ENCODE measurements at places on chromosomes 4 and X.

GRCh38 chr4:37663552-37663951 is 22.6 kb downstream of the RELL1 start:
- DNase-seq: no peak

DNA sequence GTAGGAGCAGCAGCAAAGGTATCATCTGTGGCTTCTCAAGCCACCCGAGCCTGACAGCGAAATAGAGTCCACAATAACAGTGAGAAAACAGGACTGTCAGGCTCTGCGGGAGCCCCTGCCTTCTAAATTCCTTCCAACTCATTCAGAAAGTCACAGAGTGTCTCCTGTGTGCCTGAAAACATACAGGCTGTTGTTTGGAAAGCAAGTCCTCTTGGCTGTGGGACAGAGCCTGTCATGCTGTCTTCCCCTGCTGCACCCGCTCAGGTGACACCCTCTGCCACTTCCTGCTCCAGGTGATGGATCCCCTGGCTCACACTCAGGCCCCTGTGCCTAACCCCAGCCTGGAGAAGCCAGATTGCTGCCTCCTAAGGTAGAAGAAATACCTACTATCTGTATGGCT is 152.3 kb downstream of the RAB28 start:
- no peak for DNase-seq

GRCh38 chr4:119623025-119623424 is 5.6 kb downstream of the PDE5A start:
- no peak for DNase-seq

DNA sequence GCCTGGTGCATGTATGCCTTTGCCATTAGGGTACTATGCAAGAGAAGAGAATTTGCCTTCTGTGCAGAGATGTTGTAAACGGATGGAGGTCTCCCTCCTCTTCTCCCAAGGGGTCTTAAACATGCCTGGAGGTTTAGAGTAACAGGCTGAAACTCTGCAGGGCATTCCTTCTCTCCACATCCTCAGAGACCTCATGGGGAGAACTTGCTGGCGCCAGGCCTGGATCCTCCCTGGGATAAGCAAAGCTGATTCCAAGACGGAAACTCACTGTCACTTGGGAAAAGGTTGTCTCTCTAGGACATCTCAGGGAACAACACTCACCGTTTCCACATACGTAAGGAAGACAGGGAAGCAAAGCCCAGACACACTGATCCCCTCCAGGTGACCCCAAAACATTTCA is 76.9 kb upstream of the GPM6B start:
- no peak for DNase-seq

DNA sequence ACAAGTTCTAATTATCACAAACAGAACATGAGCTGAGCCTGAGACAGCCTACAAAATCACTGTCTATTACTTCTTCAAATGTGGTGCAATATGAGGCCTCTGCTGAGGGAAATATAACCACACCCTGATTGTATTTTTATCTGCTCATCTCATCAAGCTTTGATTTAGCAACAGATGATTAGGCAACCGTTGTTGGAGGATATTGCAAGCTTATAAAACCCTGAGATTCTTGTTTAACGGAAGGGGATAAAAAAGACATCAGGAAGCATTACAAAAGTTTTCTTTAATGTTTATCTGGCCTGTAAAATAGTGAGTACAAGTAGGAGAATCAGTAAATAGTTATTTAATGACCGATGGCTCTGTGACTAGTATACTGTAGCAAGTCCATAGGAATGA is 108.5 kb downstream of the ZNF330 start:
- no peak for DNase-seq

DNA sequence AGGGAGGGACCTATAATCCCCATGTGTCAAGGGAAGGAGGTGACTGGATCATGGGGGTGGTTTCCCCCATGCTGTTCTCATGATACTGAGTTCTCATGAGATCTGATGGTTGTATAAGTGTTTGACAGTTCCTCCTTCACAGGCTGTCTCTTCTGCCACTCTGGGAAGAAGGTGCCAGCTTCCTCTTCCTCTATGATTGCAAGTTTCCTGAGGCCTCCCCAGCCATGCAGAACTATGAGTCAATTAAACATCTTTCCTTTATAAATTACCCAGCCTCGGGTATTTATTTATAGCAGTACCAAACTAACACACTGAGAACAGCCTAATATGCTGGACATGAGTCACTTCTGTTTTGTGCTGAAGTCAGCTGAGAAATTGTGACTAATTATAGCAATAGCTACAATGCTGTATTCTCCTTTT is 656.9 kb upstream of the CPEB2 start:
- DNase-seq: no peak

GRCh38 chr4:162715401-162715800 is 451.3 kb downstream of the NAF1 start:
- DNase-seq: no peak

DNA sequence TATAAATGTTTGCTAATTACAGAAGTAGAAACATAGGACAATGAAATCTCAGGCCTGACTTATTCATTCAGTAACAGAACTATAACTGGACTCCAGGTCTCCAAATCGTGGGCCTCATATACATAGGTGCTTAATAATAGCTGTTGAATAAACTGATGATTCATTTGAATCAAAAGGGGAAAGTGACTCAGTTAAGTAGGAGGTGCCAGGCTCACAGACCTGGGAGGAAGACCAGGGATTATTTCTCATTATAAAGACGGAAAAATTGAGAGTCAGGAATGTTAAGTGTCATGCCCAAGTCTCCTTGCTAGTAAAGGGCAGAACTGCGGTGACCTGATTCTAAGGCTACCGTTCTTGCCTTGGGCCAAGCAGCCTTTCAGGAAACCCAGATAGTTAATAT is 131.5 kb downstream of the HS3ST1 start:
- no peak for DNase-seq

GRCh38 chrX:12383196-12383595 is 244.9 kb downstream of the FRMPD4 start:
- no peak for DNase-seq

DNA sequence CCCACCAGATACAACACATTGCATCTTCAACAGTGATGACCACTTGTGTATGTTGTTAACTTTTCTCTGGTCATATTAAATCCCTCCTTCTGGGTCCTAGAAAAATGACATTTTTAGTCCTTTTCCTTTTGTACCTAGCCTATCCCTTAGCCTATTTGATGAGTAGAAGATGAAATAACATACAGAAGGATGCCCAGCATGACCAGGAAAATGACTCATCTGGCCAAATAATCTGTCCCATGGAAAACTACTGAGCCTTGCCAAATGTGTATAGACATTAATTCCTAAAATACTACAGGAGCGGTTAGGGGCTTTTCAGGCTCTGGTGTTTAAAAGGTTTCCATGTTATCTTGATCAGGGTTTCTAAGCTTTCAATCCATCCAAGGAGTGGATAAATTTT is 129.0 kb upstream of the KCNIP4 start:
- no peak for DNase-seq

DNA sequence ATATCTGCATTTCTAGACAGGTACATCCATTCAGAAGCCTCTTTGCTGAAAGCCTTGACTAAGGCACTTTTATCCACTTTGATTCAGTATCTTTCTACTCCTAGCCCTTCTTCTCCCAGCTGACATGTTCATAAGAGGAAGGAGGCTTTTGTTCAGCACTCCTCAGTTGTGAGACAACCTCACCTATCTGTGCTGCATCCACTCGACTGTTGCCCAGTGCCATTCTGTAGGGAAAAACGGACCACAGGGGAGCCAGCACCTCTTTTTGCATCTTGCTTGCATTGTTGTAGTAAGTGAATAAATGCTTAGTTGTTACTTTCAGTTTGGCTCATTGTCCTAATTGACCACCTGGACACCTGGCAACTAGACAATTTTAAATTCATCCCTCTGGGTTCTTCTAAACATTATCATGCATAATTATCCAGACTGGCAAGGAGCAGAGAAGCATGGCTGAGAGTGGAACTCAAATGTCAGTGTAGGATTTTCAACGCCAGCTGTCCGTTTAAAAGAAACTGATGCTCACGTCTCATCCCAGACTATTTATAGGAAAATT is 83.8 kb upstream of the BOD1L1 start:
- DNase-seq: no peak

GRCh38 chr4:132592340-132592739 is 556.8 kb upstream of the PCDH10 start:
- no peak for DNase-seq

- DNase-seq: no peak
Observed at GRCh38 chr4:41660352-41660751, 88.2 kb downstream of the PHOX2B start.

GRCh38 chr4:14783011-14783877 is 219.0 kb upstream of the CPEB2 start:
- no peak for DNase-seq

GRCh38 chr4:120070196-120070595 is 3.5 kb upstream of the MAD2L1 start:
- DNase-seq: no peak

- DNase-seq: no peak
Observed at GRCh38 chrX:129346574-129346973, 176.7 kb downstream of the SMARCA1 start.

DNA sequence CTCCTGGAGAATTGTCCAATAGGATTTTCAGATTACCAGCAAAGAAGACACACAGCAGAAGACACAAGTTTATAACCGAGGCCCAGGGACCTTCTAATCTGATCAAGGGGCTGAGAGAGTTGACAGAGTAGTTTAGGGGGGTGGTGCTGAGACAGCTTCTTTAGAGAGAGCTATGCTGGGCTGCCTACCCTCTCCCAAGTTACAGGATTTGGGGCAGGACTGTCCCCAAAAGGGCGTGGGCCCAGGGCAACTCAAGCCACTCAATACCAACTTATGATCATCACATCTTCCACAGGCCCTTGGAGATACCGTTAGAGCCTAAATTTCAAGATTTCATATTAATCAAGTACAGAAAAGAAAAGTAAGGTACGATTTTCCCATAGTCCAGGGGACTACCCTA is 43.0 kb downstream of the PDHA1 start:
- DNase-seq: no peak

DNA sequence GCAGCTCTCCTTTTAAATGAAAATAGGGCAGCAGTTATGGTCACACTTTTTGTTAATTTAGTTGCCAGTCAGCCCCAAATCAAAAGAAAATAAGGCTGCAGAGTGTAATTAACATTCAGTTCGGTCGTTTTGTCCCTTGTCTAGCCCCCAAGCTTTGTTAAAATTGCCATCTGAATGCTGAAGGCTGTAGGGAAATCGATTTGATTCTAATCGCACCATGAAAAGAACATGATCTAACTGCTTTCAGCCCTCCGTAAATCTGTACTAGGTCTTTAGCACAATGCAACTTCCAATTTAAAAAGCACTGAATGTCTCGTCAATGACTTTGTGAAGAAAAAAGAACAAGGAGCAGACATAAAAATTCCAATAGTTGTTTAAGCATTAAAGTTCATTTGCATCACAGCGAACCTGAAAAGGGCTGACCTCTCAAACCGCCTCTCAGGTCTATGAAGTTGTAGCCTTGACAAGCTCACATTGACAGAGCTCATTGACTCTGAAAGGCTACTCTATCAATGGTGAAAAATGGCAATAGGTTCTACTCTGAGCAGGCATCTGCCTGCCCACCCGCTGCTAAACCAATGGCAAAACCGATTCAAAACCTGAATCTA is 48.9 kb downstream of the CHIC2 start:
- DNase-seq: no peak

DNA sequence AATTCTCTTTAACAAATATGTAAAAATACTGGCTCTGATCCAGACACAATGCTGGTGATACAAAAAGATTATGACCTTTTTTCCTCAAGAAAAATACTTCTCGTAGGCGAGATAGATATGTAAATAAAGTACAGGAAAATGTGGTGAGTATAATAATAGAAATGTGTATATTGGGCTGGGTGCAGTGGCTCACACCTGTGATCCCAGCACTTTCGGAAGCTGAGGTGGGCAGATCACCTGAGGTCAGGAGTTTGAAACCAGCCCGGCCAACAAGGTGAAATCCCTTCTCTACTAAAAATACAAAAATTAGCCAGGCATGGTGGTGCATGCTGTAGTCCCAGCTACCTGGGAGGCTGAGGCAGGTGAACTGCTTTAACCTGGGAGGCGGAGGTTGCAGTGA is 55.0 kb downstream of the MRPL1 start:
- DNase-seq: no peak

GRCh38 chr4:47494124-47494430 is 9.0 kb downstream of the ATP10D start:
- DNase-seq: no peak

- no peak for DNase-seq
Observed at GRCh38 chr4:84258905-84259830, 239.9 kb downstream of the NKX6-1 start.

GRCh38 chr4:86856896-86857295 is 7.7 kb upstream of the SLC10A6 start:
- DNase-seq: no peak

- DNase-seq: no peak
Observed at GRCh38 chrX:42992199-42992943, 214.4 kb upstream of the PPP1R2C start.

GRCh38 chrX:133959972-133960371 is 25.4 kb downstream of the GPC3 start:
- no peak for DNase-seq

DNA sequence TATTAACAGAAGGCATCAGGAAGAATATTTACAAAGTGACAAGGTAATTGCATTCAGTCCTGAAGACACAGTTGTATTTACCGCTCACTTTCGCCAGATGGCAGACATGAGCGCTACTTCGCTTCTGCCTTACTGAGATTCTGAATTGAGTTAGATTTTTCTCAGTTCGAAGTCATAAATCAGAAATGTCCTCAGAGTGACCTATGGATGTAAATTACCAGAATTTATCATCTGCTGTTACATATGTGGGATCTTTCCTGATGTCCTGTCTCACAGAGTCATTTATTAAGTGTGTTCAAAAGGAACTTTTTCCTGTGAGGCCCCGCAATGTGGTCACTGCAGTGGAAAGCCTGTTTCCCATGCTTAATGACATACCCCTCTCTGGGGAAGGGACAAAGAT is 97.3 kb upstream of the DCLK2 start:
- DNase-seq: peak; percentile 8

DNA sequence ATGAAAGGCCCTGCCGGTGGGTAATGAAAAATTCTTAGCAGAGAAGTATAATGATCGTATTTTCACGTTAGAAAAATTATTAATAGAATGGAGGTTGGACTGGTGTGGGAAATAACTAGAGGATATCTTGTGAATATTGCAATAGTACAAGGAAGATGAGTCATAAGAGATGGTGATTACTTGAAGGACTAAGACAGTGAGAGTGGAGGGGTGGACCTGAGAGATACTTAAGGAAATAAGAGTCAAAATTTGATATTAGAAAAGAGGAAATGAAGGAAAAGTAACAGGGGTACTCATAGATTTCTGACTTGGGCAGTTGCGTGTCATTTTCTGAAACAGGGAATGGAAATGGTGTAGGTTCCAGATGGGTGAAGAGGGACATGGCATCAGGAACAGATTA is 1.7 kb upstream of the USP53 start:
- DNase-seq: no peak

- DNase-seq: no peak
Observed at GRCh38 chrX:52359614-52360232, 9.1 kb upstream of the XAGE2 start.

- no peak for DNase-seq
Observed at GRCh38 chrX:45508454-45508853, 307.8 kb upstream of the DIPK2B start.

GRCh38 chrX:70553516-70553915 is 108.9 kb downstream of the DLG3 start:
- no peak for DNase-seq

GRCh38 chr4:152983221-152983620 is 47.1 kb downstream of the FHDC1 start:
- no peak for DNase-seq
